ENCODE measurements at places on chromosomes 2 and 18.
A peak's percentile ranks its signal among the peaks of the same experiment; 100 is the strongest.

GRCh38 chr2:153391131-153391530 lies 87.4 kb downstream of the RPRM start:
- no peak for DNase-seq

DNA sequence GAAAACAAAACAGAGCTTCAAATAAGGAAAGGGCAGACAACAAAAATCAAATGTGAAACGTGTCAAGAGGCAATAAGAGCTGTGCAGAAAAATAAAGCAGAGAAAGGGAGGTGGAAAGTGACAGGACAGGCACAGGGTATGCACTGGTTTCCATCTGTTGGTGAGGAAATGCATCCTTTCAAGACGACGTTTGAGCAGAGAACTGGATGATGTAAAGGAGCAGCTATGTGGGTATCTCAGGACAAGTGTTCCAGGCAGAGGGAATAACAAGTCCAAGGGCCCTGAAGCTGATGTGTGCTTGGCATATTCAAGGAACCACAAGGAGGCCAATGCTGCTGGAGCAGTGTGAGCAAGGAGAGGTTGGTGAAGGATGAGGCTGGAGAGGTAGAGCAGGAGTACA lies 168.9 kb upstream of the SERPINE2 start:
- DNase-seq, result no peak

- DNase-seq, result peak; percentile 94
Measured at GRCh38 chr2:205731583-205731981, 49.3 kb downstream of the NRP2 start.

- DNase-seq, result peak; percentile 76
Measured at GRCh38 chr18:46152436-46152807, 48.2 kb downstream of the HAUS1 start.

DNA sequence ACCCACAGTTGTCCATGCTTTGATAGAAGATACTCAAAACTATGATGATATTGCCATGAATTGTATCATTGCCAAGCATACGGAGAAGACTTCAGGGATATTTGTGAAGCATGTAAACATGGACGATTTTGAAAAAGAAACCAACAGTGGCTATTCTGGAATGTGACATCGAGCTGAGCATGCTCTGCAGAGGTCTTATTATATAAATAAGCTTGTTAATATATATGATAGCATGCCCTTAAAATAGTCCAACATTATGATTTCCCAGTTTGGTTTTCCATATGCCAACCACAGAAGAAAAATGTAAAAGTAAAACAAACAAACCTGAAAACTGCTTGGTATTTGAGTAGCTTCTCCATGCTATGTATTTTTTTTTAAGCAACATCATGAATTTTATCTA lies 159.1 kb downstream of the LNPK start:
- DNase-seq, result no peak

DNA sequence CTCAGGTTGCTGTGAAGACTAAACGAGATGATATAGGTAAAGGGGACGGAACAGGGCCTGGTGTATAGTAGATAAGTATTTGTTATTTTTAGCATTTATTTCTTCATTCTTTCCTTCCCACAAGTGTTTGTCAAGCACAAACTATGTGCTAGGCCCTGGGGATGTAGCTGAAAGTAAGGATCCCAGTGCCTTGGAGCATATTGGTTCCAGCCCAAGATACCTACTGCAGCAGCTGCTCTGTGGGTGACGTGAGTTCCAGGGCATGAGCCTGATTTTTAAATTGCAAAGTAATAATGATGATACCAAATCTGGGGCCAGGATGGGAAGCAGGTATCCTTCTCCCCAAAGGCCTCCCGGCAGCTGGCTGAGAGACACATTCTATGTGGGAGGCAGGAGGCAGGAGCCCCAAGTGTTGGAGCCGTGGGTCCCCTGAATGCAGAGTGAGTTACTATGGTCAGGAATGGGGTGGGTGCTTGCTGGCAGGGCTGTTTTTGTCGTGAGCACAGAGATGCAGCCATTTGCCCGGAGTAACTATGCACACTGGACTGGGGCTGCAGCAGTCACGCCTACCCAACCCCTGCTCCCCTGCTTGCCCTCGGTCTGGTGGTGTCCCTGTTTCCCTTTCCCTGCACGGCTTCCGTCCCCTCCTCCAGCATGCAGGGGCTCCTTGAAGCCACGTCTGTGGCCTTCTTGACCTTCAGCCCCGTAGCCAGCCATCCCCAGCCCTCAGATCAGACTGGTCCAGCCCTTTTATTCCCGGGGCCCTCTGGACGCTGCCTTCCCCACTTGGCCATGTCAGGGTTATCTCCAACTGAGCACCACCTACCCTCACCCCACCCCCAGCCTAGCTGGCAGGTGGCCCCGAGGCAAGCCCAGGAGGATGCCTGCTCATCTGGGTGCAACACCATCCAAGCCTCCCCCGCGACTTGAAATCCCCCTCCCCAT lies 52.4 kb downstream of the INHBB start:
- no peak for DNase-seq

DNA sequence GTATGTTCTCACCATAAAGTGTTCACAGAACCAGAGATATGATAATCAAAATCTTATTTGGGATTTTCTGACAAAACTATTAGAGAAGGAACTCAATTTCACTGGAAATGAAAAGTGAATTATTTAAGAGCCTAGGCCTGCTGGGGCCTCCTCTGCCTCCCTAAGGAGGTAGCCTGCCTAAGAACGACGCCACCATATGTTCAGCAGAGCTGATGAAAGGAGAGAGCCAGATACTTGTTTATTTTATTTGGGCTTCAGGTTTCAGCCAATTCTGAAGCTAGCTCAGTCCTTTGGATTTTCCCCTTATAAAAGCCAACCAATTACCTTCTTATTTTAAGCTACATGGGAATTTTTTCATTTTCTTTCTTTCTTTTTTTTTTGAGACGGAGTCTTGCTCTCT lies 433.1 kb upstream of the MAP2 start:
- no peak for DNase-seq

DNA sequence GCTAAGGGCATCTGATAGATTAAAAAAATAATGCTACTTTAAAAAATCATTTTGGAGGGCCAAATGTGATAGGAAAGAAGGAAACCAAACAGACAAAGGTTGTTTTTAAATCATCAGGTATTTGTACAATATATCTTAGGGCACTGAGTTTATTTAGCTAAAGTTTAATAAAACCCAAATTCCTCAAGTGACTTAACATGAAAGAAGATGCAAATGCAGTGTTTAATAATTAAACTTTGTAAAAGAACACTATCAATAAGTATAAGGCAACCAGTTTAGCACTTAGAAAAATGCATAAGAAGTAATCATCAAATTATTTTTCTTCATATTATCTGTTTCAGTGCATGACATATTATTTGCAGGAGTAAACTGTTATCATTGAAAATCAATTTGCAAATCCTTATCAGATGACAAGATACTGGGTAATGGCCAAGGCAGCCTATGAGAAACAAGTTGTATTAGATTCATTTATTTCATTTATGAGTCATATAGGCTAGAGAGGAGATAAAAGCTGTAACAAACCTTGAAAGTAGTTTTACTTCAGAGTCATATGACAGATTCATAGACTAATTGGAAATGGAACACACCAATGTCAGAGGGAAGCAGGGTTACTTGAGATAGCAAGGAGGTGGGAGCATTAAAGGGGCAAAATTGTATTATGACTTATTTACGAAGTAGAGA lies 165.5 kb downstream of the GCA start:
- DNase-seq, result no peak

- DNase-seq, result no peak
Measured at GRCh38 chr2:157760949-157761348, 115.2 kb downstream of the ACVR1 start.

DNA sequence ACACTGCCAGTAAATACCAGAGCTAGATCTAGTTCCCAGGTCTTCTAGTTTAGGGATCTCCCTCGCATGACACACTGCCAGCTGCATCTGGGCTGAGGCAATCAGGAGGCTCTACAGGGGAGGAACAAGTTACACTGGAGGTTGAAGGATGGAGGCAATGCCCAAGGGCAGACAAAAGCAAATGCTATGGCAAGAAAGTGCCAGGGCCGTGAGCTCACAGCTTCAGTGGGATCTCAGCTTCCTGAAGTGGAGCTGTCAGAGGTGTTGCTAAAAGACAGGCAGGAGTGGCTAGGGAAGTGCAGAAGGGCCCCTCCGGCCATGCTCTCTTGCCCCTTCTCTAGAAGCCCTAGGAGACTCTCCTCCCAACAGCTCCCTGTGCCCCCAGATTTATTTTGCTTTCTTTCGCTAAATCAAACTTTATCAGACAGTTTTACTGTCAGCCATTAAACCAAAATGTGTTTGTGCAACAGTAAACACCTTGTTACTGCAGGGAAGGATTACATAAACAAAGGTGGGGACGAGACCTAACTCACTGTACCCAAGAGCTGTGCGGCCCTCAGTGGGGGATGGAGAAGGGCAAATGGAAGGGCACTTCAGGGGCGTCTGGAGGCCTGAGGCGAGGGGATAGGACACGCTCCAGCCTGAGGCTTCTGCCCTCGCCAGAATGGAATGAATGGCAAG lies 39.4 kb upstream of the PKDCC start:
- DNase-seq, result no peak

GRCh38 chr2:579961-580360 lies 97.2 kb downstream of the TMEM18 start:
- no peak for DNase-seq

- DNase-seq, result no peak
Measured at GRCh38 chr2:153474876-153475435, 3.6 kb downstream of the RPRM start.

GRCh38 chr2:239827523-239827890 lies 197.6 kb downstream of the NDUFA10 start:
- DNase-seq, result no peak

- DNase-seq, result no peak
Measured at GRCh38 chr2:60836491-60836890, 44.9 kb upstream of the REL start.

- peak; percentile 48 for DNase-seq
Measured at GRCh38 chr2:51213826-51214225, 181.9 kb upstream of the NRXN1 start.

DNA sequence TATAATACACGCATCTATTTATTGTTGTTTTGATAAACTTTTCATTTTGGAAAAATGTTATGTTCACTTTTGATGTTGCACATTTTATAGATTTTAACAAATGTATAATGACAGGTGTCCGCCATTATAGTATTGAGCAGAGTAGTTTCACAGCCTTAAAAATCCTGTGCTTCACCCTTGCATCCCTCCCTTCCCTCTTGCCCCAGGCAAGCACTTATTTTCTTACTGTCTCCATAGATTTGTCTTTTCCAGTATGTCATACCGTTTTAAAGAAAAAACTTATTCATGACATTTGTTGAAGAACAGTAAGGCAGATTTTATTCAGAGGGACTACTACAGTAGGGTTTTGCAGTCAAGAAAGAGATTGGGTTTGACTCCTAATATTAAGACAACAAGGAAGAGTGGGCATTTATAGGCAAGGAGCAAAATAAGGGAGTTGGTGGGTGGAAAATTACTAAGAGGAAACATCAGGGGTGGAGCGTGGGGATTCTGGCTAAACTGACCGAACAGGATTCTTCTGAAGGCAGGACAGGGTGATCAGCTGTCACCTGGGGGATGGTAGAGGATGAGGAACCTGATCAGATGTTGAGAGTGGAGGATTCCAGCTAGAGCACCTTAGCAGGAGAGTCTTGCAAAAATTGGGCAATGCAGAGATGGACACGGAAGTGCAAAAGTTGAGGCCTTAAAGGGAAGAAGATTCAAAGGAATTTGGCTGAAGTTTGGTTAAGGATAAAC lies 108.8 kb downstream of the NCK2 start:
- DNase-seq, result no peak

Data from cardiac fibroblast (primary cell).